Adipose tissue (tissue), 3 donors: ENCODE measurements at places on chromosomes 5 and 9. TPM values are rescaled to one million over a fixed set of nuclear protein-coding genes. Genes with fewer than 3 reads are reported as not detected.

Gene FOXE1
- not detected for polyA plus RNA-seq

Gene PCDHB5
- polyA plus RNA-seq = 1.3 TPM

Gene NDUFS4
- 114 TPM for polyA plus RNA-seq

Gene WDR38
- not detected for polyA plus RNA-seq

Gene SPATA31C1
- not detected for polyA plus RNA-seq

Gene RNF224
- not detected for polyA plus RNA-seq

Gene CARTPT
- polyA plus RNA-seq = 0.34 TPM

Gene LOX
- 10.7 TPM for polyA plus RNA-seq

Gene SGCD
- 2.7 TPM for polyA plus RNA-seq

Gene TAF11L8
- polyA plus RNA-seq = not detected

Gene CDH9
- not detected for polyA plus RNA-seq

Gene UBAP1
- 54.4 TPM for polyA plus RNA-seq

Gene RHOBTB3
- 75.1 TPM for polyA plus RNA-seq

Gene CXCL14
- polyA plus RNA-seq = 3.8 TPM

Gene NRG2
- 4.8 TPM for polyA plus RNA-seq

Gene FOXI1
- 0.24 TPM for polyA plus RNA-seq

Gene SLC25A2
- polyA plus RNA-seq = not detected

Gene HTR1A
- polyA plus RNA-seq = not detected
